ENCODE measurements at places on chromosomes 1 and 21.

- no peak for DNase-seq
Observed at GRCh38 chr1:9374748-9375341, 82.2 kb downstream of the SPSB1 start.

- DNase-seq: no peak
Observed at GRCh38 chr1:17293681-17294425, 14.1 kb upstream of the PADI4 start.

DNA sequence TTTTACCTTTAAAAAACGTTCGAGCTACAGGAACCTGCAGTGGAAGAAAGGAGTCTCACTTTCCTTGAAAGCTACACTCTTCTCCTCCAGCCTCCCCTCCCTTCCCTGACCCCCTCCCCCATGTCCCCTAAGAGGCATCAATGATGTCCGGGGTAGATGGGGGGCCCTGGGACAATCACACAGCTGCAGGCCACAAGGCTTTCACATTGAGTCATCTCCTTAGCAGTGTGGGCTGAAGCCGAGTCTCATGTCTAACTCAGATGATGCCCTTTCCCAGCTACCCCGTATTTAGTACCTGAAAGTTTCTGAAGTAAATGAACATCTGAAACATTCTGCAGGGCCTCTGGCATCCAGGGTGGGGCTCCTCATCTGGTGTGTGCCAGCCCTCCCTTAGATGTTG lies 6.3 kb upstream of the GPR25 start:
- DNase-seq: peak; percentile 23

GRCh38 chr1:4595341-4596225 lies 58.8 kb upstream of the AJAP1 start:
- DNase-seq: no peak

- peak; percentile 73 for DNase-seq
Observed at GRCh38 chr1:921011-921837, 2.5 kb upstream of the SAMD11 start.

- no peak for DNase-seq
Observed at GRCh38 chr1:169115891-169116585, 9.5 kb downstream of the ATP1B1 start.

GRCh38 chr1:51313961-51314777 lies 16.2 kb downstream of the TTC39A start:
- DNase-seq: peak; percentile 46

- no peak for DNase-seq
Observed at GRCh38 chr1:245956225-245956624, 550.9 kb downstream of the SMYD3 start.

GRCh38 chr1:228998179-228998578 lies 262.9 kb downstream of the RHOU start:
- DNase-seq: no peak

GRCh38 chr1:226652613-226653012 lies 86.5 kb downstream of the ITPKB start:
- DNase-seq: no peak

DNA sequence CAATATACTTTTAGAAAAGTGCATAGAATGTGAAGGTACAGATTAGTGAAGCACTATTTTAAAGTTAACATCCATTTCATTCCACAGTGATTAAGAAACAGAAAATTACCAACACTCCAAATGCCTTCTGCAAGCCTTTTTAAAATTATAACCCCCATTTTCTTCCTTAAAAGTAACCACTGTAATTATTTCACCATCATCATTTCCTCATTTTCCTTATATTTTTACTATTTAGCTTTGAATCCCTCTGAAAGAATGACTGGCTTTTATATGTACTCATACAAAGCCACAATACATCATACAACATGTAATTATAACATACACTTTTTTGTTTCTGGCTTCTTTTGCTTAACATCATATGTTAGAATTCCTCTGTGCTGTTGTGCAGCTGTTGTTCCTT lies 6.5 kb upstream of the NEGR1 start:
- DNase-seq: no peak

DNA sequence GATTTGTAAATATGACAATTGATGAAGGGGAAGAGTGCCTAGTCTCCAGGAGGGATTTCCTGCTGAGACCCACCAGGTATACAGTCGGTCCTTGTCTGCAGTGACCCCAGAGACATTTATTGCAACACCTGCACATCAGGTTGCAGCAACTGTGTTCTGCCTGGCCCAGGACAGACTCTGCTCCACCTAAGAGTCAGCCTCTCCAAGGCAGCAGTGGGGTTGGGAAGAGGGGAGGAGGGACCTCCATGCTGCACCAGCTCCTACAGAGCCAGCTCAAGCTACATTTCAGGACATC lies 120.4 kb upstream of the IRF2BP2 start:
- no peak for DNase-seq

DNA sequence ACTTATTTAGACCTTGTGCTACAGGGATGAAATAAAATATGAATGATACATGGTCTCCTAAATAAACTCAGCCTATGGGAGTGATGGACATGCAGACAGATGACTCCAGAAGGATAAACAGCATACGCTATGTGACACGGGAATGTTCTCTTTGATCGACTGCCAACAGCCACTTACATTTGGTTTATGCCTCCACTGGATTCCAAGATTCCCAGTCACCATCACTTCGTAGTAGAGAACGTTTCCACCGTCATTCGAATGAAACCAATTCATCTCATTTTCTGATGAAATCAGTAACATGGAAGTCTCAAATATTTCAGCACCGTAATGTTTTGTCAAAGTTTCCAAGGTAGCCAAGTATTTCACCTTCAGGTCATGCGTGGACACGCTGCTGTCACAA lies 99.7 kb downstream of the JAK1 start:
- DNase-seq: no peak

GRCh38 chr1:33180226-33180910 lies 1.5 kb downstream of the TRIM62 start:
- DNase-seq: no peak

DNA sequence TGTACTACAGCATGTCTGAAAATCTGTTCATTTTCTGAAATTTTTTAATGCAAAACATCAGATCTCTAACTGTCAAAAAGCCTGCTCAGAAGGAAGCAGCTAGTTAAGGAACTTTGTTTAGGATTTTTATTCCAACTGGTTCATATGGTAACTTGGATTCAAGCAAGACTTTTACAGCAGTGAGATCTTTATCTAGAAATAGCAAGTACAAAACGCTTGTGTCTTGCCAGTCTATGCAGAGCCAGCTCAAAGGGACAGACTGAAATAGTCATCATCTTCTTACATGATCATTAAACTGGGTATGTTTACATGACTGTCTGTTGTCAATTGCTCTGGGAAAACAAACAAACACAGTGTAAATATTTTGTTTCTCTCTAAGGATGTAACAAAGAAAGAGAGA lies 37.6 kb downstream of the DDAH1 start:
- no peak for DNase-seq

DNA sequence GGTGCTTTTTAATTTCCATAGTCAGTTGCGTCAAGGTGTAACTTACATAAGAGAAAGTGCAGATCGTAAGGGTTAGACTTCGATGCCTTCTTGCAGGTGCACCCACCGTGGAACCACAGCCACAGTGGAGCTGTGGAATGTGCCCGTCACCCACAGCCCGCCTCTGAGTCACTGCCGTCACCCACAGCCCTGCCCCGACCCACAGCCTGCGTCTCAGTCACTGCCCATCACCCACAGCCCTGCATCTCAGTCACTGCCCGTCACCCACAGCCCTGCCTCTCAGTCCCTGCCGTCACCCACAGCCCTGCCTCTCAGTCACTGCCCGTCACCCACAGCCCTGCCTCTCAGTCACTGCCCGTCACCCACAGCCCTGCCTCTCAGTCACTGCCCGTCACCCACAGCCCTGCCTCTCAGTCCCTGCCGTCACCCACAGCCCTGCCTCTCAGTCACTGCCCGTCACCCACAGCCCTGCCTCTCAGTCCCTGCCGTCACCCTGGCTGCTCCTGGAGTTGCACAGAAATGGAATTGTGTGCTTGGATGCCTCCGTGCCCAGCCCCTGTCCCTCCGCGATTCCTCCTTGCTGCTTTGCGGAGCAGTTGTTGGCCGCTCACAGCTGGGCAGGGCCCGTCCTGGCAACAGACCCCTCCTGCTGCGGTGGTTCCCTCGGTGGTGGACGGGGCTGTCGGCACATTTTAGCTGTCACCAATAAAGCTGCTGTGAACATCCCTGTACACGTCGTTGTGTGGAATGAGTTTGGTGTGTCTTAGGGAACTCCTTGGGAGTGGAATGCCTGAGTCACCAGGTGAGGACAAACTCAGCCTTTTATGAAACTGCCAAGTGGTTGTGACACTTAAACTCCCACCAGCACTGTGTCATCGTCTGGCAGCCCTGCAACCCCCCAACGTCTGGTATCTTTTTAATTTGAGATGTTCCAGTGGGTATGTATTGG lies 44.9 kb upstream of the COL6A2 start:
- no peak for DNase-seq

- DNase-seq: no peak
Observed at GRCh38 chr21:38134084-38134873, 122.5 kb upstream of the KCNJ15 start.

- no peak for DNase-seq
Observed at GRCh38 chr1:14786109-14786675, 187.7 kb downstream of the KAZN start.

All from RKO (cell line).